Breast epithelium (tissue), 4 donors: ENCODE measurements at places on chromosomes 2 and 18. TPM values are rescaled to one million over a fixed set of nuclear protein-coding genes. Genes with fewer than 3 reads are reported as not detected.

- no peak overlapping the region for H3K4me3 ChIP-seq
- H3K27me3 ChIP-seq = no peaks in the 10 kb centered on the region
- H3K27ac ChIP-seq = no peak overlapping the region
- H3K4me1 ChIP-seq = no peaks in the 10 kb centered on the region
Measured at GRCh38 chr18:45316127-45316526, 299.1 kb upstream of the SLC14A2 start.

DNA sequence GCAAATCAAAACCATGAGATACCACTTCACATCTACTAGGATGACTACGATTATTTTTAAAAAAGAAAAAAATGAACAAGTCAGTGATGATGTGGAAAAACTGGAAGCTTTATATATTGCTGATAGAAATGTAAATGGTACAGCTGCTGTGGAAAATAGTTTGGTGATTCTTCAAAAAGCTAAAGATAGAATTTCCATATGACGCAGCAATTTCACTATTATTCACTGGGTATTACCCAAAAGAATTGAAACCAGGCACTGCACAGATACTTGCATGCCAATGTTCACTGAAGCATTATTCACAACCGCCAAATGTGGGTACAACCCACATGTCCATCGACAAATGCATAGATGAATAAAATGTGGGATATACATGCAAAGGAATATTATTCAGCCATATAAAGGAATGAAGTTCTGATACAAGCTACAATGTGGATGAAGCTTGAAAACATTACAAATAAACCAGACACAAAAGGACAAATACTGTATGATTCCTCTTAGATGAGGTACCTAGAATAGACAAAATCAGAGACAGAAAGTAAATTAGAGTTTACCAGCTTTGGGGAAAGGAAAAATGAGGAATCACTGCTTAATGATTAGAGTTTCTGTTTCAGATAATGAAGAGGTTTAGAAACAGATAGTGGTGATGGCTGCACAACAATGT is 11.1 kb downstream of the RTTN start:
- DNase-seq = no peak
- H3K36me3 ChIP-seq = peaks cover 5% of the 10 kb centered on the region
- no peaks in the 10 kb centered on the region for H3K4me1 ChIP-seq
- no peak overlapping the region for H3K4me3 ChIP-seq

GRCh38 chr2:36965751-36966369 is 476 bp downstream of the STRN start:
- H3K36me3 ChIP-seq = no peaks in the 10 kb centered on the region
- peak; percentile 56 for DNase-seq
- no peaks in the 10 kb centered on the region for H3K27me3 ChIP-seq
- H3K4me3 ChIP-seq = peak overlapping the region; percentile 76
- peak overlapping the region; percentile 94 for H3K27ac ChIP-seq
- peaks cover 12% of the 10 kb centered on the region for H3K4me1 ChIP-seq

GRCh38 chr2:64422466-64422865 is 31.5 kb upstream of the LGALSL start:
- DNase-seq = no peak
- no peaks in the 10 kb centered on the region for H3K36me3 ChIP-seq
- no peak overlapping the region for H3K4me3 ChIP-seq
- no peaks in the 10 kb centered on the region for H3K4me1 ChIP-seq
- no peaks in the 10 kb centered on the region for H3K27me3 ChIP-seq
- H3K27ac ChIP-seq = no peak overlapping the region

DNA sequence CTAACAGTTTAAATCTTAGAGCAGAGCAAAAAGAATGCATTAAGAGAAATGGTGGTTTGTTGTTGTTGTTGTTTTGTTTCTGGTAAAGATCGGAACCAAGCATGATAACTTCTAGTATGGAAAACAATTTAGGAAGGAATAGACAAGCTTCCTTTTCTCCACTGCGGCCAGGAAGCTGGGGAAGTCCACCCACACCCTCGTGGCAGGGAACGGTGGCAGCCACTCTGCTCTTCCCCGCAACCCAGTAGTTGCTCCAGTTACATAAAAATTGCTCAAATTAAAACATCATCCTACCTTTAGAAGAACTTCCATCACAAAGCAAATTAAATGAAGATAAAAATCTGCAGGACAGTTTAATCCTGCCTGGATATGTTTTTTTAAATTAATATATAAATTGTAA is 113.0 kb downstream of the RBMS1 start:
- DNase-seq = no peak
- H3K4me3 ChIP-seq = no peak overlapping the region
- H3K27ac ChIP-seq = peak overlapping the region; percentile 43
- H3K36me3 ChIP-seq = no peaks in the 10 kb centered on the region

DNA sequence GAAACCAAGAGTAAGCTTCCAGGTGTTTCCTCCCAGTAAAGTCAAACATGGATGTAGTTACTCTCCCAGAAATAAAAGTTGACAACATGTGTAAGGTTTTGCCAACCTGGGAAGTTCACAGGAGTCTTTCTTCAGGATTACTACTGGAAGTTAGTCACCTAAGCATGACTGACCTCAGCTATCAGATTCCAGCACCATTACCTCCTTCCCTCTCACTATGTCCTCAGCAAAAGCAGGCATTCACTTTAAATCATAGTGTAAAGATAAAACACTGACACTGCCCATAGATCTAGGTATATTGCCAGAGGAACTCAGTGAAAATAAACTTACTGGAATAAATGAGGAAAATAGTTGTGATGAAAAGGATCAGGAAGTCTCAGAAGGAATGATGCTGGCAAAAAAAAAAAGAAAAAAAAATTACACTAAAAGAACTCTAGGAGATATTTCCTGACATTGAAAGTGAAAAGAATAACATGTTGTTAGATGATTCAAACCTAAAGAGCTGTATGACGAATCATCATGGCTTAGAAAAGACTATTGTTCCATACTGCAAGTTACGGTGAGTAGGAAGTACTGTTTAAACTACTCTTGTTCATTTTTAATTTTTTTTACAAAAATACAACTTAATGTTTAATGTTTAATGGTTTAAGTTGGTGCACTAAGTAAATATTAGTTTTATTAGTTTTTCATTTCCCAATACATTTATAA is 484.5 kb upstream of the ZNF804A start:
- DNase-seq = no peak
- H3K27me3 ChIP-seq = no peaks in the 10 kb centered on the region
- no peaks in the 10 kb centered on the region for H3K4me1 ChIP-seq
- H3K36me3 ChIP-seq = no peaks in the 10 kb centered on the region
- no peak overlapping the region for H3K4me3 ChIP-seq

IL18RAP gene
- 2.9 TPM for total RNA-seq

FAP gene
- 14.4 TPM for total RNA-seq

TNS1 gene
- 577 TPM for total RNA-seq

UGT1A5 gene
- total RNA-seq = not detected

ADD2 gene
- 2.3 TPM for total RNA-seq
